ENCODE measurements at places on chromosomes 2 and 18.

DNA sequence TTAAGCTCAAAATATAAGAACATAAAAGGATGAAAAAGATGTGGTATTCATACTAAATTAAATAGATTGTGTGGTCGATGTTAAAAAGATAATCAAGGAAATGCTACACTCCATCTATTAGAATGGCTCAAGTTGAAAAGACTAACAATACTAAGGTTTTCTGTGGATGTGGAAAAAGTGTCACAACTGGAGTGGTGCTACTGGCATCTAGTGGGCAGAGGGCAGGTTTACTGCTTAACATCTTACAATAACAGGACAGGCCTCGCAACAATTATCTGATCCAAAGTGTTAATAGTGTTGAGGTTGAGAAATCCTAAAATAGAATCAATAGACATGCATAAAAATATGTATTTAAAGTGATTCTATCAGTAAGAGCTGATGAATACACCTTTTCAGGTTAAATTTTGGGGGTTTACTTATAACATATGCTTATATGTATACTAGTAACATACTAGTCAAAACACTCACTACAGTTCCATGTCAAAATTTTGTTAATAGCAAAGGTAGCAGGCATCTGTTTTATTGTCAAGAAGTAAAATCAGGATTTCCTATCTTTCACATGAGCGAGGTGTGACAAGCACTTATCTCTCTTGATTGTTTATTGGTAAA lies 91.5 kb upstream of the TMEFF2 start:
- no peak for DNase-seq

- no peak for DNase-seq
These were observed 4.3 kb upstream of the SPATA3 start for GRCh38 chr2:230991598-230991997.

DNA sequence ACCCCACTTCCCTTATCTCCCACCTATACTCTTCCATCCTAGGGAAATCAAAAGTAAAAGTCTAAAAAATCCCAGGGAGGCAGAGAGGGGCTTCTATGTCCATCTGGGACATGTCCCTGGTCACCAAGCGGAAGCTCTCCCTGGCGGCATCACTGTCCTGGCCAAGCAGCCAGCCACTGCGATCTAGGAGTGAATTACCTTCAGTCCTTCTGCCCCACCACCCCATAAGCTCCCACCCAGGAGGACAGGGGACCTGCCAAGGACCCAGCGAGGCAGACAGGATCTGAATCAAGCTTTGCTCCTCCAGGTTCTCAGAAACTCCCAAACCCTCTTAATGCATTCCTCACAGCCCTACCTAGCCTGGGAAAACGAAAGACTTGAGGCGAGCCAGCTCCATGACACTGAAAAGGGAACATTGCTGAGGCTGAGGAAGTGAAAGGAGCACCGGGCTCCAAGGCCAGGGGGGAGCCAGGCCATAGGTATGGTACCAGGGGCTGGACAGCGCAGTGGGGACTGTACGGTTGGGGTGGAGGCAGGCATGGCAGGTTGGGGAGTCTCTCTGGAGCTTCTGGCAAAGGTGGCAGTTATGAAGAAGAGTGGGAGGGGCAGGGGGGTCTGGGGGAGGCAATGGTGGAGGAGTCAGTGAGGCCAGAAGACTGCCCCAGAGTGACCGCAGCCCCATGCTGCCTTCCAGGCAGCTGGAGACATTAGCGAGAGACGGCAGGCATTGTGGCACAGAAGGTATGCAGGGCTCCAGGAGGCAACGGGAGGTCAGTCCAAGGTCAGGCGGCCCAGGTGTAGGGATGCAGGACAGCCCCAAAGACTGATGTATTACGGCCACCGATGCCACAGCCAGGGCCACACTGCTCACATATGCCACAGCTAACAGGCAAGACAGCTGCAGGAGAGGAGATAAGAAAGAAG lies 2.7 kb upstream of the SLC23A3 start:
- no peak for DNase-seq

- no peak for DNase-seq
These were observed 11.1 kb downstream of the STAMBP start for GRCh38 chr2:73839653-73840411.

DNA sequence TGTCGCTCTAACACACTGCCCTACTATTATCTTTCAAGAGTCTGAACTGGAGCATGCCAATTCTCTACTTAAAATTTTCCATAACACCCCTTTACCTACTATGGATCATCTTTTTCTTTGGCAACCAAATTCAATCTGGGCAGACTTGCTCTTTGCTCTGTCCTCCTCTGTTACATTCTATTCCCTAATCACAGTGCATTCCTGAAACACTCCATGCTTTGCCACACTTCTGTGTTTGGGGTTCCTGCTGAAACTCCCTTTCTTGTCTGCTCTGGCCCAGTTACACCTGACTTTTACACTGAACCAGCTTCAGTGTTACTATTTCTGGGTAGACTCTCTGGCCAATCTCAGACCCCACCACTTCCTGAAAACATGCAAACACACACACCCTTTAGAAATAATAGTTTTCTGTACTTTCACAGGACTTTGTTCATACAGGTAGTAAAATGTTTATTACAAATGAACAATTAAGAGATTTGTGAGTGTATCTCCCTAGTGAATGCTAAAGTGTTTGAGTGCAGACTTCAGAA lies 119.9 kb upstream of the DCC start:
- DNase-seq, result no peak

GRCh38 chr2:98647636-98648035 lies 39.2 kb downstream of the UNC50 start:
- DNase-seq, result no peak

GRCh38 chr2:224429441-224429810 lies 27.5 kb upstream of the FAM124B start:
- no peak for DNase-seq

DNA sequence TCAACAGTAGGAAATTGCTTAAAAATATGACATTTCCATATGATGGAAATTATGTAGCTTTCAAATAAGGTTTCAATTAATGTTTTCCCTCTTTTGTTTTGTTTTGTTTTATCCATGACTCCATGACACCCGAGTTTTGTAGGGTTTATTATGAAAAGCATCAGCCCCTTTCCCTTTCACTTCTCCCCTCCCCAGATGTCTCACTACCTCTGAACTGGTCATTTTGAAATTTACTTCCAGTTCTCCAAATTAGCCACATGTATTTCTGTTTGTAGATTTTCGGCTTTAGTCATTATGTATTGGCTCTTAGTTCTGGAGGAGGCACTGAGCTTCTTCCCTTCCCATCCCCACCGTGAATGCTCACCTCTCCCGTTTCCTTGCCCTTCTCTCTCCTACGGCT lies 18.6 kb upstream of the VPS4B start:
- DNase-seq, result no peak

DNA sequence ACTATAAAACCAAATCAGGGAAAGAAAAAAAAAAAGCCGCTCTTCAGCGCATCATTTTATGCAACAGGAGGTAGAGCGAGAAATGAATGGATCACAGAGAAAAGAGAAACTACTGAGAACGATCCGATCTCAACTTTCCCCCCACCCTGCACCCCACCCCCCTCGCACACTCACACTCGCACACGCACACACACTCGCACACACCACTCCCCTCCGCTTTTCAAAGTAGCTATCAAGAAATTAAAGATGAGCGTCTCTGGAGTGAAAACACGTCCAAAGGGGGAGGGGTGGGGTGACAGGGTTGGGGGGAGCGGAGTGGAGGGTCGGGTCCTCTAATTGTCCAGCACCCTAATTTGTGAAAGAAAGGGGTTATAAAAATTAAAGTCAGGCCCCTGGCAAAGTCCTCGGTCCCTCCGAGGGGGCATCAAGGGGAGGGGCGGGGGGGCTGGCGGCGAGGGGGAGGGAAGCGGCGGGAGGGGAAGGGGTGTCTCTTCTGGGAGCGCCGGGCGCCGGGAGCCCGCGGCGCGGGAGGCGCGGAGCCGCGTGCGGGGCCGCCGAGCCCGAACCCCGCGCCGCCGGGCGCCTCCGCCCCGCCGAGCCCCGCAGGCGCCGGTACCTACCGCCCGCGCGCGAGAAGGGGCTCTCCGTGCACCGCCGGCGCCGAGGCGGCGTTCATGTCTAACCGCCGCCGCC lies 428 bp downstream of the TCF4 start:
- DNase-seq, result peak; percentile 20

DNA sequence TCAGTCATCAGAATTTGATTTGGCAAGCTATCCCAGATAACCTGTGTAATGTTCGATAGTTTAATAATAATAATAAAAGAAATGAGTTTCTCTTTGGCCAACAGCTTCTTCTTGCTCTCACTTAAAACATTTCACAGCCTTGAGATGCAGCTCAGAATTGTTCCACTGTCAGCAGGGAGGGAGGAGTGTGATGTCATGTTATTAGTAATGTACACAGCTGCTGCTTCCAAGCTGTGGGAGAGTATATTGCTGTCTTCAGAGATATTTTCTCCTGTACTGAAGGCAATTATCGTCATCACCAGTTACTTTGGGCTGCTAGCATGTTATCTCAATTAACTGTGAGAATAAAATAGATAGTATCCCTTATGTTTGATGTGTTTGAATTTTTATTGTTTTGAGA lies 146.9 kb upstream of the MAP3K20 start:
- DNase-seq, result no peak

GRCh38 chr2:207337234-207338219 lies 171.8 kb upstream of the KLF7 start:
- DNase-seq, result no peak

- no peak for DNase-seq
These were observed 6.0 kb upstream of the CRYBA2 start for GRCh38 chr2:218999021-218999880.

GRCh38 chr18:23108496-23108895 lies 26.8 kb upstream of the CABLES1 start:
- no peak for DNase-seq

DNA sequence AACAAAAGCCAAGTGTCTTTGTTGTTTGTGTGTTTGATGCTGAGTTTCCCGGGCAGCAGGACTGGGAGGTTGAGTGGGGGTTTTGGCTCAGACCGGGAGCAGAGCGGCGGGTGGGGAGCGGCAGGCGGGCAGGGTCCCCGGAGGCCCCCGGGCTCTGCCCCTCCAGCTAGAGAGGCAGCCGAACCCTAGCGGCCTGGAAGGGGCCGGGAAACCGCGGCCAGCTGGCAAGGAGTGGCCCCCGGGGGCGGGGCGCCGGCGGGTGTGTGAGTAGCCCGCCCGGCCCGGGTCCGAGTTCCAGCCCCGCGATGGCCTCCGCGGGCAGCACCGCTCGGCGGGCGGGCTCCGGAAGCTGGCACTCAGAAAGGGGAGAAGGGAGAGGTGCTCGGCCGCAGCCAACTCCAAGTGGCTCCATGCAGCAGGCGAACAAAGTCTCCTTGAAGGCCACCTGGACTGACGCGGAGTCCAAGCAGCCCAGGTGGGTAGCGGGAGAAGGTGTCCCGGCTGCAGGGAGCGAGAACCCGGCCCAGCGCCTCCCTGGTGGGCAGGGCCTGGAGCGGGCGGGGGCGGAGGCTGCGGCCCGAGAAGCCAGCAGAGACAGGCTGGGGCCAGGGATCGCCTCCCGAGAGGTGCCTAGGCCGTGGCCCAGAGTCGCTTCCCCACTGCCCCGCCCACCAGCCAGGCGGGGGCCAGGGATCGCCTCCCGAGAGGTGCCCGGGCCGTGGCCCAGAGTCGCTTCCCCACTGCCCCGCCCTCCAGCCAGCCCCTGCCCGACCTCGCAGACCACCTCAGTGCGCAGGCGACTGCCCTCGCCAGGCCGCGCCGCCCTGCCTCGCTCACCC lies at the start of gene ANKRD53:
ANKRD53 (plus strand) TSS at position 290 of the 839 bp plus-strand sequence; CDS start at position 306, 16 bp downstream.
- DNase-seq, result no peak

GRCh38 chr2:144830543-144830942 lies 310.6 kb upstream of the ZEB2 start:
- no peak for DNase-seq

DNA sequence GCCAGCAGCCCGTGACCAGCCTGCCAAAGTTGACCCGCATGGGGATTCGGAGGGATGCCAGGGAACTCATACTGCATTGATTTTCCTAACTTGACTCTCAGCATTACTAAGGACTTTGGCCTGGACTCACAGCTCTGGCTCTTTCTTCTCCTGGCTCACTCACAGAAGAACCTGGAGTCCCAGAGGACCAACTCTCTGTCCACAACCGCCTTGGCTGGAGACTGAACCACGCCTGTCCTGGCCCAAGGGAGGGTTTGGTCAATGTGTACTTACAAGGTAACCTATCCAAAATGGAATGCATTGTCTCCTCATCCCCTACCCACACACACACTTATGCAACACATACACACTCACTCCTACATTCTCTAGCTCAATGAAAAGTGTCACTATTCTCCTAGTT lies 135.6 kb upstream of the KLHL29 start:
- no peak for DNase-seq

DNA sequence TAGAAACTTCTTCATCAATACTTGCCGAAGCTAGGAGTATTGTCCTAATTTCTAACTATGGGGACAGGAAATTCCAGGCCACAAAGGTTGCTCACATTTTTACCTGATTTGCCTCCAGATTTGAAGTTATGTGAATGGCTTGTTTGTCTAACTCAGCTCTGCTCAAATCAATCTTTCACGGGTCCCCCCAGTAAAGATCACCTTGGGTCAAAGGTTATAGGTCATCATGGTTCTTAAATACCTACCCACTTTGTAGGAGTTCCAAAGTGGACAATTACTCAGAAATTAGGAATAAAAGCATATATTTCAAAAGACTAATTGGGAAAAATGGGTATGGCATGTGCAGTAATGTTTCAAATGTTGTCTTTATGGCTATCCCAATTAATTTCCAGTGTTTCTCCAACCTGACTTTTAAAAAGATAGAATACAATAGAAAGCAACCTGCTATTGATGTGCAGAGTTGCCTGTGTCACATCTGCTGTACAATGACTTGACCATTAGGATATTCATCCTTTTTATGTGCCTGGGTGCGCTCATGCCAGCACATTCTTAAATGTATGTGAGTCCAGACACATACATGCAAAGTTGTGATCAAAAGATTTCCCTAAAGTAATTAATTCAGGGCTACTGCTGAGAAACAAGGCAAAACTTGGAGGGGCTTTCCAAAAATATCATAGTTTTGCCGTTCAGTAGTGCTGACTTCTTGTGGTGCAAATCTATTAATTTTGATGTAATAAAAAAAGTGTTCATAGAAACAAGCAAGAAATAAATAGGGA lies 126.1 kb downstream of the MYCN start:
- DNase-seq, result no peak

GRCh38 chr2:241265506-241265905 lies 50.0 kb downstream of the HDLBP start:
- DNase-seq, result no peak

GRCh38 chr2:38016219-38016618 lies 59.7 kb downstream of the CYP1B1 start:
- no peak for DNase-seq

DNA sequence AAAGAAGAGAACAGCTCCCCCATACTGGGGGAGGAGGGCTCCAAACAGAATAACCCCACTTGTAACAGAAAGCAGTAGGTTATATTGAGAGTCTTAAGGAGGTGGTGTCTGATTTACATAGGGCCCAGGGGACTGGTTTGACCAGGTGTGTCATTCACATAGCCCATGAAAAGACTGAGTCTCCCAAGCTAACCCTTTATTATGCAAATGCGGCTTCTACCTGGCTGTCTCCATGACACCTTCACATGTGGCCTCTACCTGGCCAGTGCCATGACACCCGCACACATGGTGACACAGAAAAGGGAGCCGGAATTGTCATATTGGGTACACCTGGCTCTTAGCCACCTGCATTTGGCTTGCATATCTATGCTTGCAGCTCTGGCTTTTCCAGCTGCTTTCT lies 1057.2 kb upstream of the PIK3C3 start:
- DNase-seq, result no peak

- no peak for DNase-seq
These were observed 87.5 kb downstream of the CCDC85A start for GRCh38 chr2:56271275-56271674.

- no peak for DNase-seq
These were observed 14.9 kb upstream of the DGKD start for GRCh38 chr2:233339427-233339826.

GRCh38 chr2:209821806-209822205 lies 50.2 kb downstream of the UNC80 start:
- no peak for DNase-seq

Measured in hypothalamus (tissue), 51 donors.